Activated T-helper 2 cell treated with anti-CD3 and anti-CD28 coated beads, Interferon-gamma antibody, Interleukin-2, Interleukin-4, amounts not matched to agents 10 μg/mL and 5 μg/mL and 100 μg/mL, durations not matched to agents 14 hours and 24 hours and 36 hours (primary cell): ENCODE measurements at places on chromosomes 2 and 18. TPM values are rescaled to one million over a fixed set of nuclear protein-coding genes. Genes with fewer than 3 reads are reported as not detected.

DNA sequence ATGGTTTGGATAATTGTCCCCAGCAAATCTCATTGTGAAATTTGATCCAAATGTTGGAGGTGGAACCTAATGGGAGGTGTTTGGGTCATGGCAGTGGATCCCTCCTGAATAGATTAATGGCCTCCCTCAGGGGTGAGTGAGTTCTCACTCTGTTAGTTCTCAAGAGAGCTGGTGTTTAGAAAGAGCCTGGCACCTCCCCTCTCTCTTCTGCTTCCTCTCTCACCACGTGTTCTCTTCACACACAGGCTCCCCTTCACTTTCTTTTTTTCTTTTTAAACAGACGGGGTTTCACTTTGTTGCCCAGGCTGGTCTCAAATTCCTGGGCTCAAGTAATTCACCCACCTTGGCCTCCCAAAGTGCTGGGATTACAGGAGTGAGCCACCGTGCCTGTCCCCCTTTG, 111.6 kb upstream of the LTBP1 start:
- DNase-seq = no peak

DNA sequence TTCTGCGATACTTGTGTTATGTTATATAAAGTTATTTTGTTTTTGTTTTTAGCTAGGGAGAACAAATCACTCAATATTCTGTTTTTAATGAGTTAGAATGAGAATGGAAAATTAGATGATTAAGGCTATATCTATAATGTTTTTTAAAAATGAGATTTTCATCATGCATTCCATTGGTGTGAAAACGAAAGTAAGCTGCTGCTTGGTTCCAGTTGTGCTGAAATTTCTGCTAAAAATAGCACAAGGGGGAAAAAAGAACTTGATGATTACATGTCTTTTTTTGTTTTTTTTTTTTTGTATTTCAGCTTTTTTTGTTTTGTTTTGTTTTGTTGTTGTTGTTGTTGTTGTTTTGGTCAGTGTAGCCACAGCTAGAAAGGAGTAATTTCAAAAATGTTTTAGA, 242.6 kb upstream of the KCNJ3 start:
- no peak for DNase-seq

DNA sequence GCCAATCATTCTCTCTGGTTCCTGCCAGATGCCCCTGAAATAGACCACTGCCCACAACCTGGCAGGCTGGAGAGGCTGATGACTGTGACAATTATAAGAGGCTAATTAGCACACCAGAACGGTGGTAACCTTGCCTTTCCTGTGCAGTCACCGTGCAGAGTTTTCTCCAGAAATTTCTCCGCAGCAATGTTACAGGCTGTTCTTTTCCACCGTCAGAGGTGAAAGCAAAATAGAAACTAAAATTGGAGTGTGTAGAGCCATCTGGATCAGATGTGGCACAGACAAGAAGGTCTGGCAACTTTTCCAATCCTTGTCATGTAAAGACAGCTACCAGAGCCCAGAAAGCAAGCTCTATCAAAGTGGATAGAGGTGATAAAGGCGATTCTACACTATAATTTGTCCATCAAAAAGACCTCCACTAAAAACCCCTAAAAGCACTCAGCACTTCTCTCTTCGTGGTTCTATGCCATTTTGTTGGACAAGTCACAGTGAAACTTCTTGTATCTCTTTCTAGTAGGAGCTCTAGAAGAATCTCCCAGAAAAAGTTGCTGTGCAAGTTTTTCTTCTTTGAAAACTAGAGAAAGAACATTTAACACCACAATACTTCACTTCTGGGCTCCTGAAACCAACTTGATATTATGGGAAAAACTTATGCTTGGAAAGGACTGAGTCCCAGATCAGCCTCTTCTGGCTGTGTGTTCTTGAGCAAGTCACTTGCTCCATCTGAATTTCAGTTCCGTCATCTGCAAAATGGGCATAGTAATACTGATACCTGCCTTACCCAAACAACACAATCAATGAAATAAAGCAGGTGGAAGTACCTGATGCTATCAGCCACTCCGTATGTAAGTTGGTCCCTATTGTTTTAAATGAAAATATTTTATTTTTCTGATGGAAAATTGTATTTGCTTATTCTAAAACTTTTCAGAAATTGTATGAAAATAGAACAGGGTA, 295.6 kb upstream of the DLGAP1 start:
- DNase-seq = no peak

DNA sequence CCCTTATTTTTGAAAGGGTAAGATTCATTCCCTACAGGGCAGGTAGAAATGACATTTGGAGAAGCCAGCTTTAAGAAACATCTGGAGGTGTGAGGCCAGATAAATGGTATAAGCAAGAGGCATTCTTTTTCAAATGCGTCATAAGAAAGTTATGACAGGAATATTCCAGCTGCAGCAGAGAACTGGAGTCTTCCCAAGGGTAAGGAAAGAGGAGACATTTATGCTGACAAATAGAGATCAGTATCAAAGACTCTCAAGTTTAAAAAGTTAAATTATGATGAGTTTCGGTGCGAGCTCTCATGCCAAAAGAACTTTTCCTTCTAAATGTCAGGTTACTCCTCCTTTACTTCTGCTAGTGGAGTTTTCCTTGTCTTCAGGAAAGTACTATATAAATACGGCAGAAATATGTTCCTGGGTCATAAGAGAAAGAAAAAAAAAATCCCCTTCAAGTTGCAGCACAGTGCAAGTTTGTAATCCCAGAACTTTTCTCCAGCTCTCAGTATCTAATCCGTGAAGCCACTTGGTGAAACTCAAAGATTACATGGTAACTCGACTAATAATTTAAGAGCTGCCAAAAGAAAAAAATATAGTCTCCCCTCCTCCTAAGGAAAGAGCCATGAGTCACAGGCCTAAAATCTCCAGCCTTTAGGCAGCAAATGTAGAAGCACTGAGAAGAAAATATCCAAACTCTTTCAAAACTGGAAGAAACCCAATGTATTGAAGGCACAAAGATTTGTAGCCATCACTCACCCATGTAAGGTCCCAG, 428.1 kb downstream of the MEIS1 start:
- DNase-seq = no peak

Gene MOGAT1
- 0.18 TPM in 1 of 2 replicates, not detected in the other for total RNA-seq

- no peak for DNase-seq
Measured at GRCh38 chr18:23279931-23280330, 144.6 kb downstream of the CABLES1 start.

Gene TUBA4B
- not detected in 2 replicates for total RNA-seq

- no peak for DNase-seq
Measured at GRCh38 chr2:49004036-49004626, 150.2 kb downstream of the FSHR start.

Gene CASP10
- total RNA-seq = 14.3 and 17.3 TPM in 2 replicates

Gene SLC40A1
- total RNA-seq = 1.8 and 2.4 TPM in 2 replicates

Gene CHRNG
- not detected in 2 replicates for total RNA-seq

Gene ZNF521
- not detected in 2 replicates for total RNA-seq

Gene AOX1
- total RNA-seq = not detected in 2 replicates

DNA sequence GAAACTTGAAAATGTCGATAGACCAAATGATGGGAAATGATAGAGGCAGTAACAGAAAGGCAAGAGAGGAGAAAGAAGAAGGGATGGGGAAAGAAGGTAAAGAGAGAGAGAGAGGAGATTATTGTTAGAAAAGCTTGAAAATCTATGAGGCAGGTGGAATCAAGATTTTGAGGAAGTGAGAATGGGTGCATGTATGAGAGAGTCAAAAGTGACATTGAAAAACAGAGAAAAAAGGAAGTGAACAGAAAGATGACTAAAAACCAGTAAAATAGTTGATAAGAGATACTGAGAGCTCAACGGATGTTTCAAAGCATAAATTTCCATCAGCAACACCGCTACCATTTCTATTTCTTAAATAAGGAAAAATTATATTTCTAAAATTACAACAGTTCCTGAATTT, 327.4 kb upstream of the CWC22 start:
- no peak for DNase-seq

GRCh38 chr18:57077786-57078552, 68.9 kb upstream of the BOD1L2 start:
- DNase-seq = peak; percentile 36

GRCh38 chr18:62621546-62621945, 93.8 kb upstream of the PHLPP1 start:
- no peak for DNase-seq

DNA sequence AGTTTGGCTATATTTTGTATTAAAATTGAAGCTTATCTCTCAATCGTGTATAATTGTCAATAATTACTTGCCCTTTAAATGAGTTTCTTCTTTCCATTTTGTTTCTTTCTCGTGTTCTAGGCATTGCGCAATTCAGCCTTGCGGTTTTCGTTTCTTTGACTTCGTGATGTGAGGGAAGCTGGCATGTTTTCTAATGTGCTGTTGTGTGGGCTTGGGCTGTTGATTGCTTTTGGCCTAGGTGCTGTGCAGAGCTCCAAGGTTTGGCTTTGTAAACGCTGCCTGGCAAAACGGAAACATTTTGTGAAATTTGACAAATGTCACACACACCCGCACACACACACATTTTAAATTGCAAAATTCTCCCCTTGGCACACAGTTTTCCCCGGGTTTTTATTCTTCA, 242.6 kb upstream of the TCF4 start:
- DNase-seq = no peak

DNA sequence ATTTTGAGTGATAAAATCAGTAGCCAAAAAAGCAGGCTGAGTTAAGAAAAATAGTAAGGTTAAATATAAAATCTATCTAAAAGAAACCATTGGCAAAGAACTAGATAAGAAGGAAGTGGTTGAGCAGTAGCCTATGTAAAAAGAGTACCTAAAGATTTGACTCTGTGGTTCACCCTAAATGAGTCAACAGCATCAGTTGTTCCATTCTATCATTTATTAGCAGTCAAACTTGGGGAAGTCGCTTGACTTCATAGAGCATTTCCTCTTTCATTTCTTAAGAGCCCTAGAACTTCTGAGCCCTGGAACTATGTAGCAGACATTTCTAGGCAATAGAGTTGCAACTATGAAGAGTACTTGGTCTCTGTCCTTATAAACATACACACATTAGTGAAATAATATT, 381.7 kb downstream of the NUP35 start:
- DNase-seq = no peak

DNA sequence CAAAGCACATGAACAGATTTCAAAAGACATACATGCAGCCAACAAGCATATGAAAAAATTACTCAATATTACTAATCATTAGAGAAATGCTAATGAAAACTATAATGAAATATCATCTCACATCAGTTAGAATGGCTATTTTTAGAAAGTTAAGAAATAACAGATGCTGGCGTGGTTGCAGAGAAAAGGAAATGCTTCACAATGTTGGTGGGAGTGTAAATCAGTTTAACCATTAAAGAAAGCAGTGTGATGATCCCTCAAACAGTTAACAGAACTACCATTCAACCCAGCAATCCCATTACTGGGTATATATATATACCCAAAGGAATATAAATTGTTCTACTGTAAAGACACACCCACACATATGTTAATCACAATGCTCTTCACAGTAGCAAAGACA, 117.7 kb upstream of the SETBP1 start:
- DNase-seq = no peak

Gene IL36RN
- not detected in 2 replicates for total RNA-seq

Gene GALNT5
- total RNA-seq = not detected in 2 replicates

- no peak for DNase-seq
Measured at GRCh38 chr2:122927710-122928557, 1097.2 kb upstream of the CNTNAP5 start.

Gene EIF2AK2
- total RNA-seq = 30.6 and 30.8 TPM in 2 replicates

GRCh38 chr2:237432484-237433092, 18.6 kb upstream of the COL6A3 start:
- DNase-seq = peak; percentile 32

- DNase-seq = no peak
Measured at GRCh38 chr2:75570948-75571729, 10.4 kb upstream of the EVA1A start.

DNA sequence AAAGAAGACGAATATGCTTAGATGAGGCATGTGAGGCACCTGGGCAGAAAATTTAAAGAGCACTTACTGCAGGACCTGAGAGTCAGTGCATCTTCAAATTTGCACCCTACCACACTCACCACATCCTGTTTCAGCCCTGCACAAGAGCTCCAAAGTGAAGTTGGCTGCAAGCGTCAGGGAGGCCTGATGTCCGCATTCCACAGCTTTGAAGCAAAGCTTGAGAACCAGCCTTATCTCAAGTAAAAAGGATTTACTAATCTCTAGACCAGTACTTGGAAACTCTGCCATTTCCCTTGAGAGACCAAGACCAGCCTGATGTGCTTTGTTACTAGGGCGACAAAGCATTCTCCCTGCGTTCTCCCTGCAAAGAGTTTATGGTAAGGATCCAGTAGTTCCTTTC, 3.4 kb upstream of the ASNSD1 start:
- peak; percentile 65 for DNase-seq

Gene FER1L5
- total RNA-seq = not detected in 2 replicates

Gene C2orf78
- total RNA-seq = not detected in 2 replicates

GRCh38 chr2:19127616-19128015, 230.8 kb downstream of the OSR1 start:
- no peak for DNase-seq

Gene MAPRE3
- total RNA-seq = 1.8 and 2.2 TPM in 2 replicates

Gene VIT
- total RNA-seq = not detected in 2 replicates

Gene TMEM200C
- total RNA-seq = 0.02 TPM in 1 of 2 replicates, not detected in the other

- no peak for DNase-seq
Measured at GRCh38 chr18:22129778-22130177, 39.6 kb upstream of the GATA6 start.

Gene TNFRSF11A
- total RNA-seq = 38.2 and 43.0 TPM in 2 replicates

GRCh38 chr18:67634631-67635338, 118.3 kb upstream of the DSEL start:
- DNase-seq = no peak

GRCh38 chr2:649426-650342, 27.5 kb downstream of the TMEM18 start:
- DNase-seq = peak; percentile 6

DNA sequence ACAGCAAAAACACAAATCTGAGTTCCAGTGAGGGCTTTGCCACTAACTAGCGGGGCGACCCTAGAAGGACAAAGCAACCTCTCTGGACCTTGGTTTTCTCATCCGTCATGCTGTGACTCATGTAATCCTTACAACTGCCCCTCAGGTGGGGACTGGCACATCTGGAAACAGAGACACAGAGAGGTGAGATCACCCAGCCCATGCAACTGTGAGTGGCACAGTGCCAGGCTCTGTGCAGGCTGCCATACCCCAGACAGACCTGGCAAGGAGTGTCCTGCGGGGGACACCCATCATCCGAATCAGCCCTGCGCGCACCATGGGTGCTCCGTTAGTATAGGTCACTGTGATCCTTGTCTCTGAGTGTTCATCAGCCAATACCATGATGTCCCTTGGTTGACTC, 198.3 kb downstream of the SMAD7 start:
- no peak for DNase-seq

Gene REG3A
- total RNA-seq = not detected in 2 replicates

- peak; percentile 43 for DNase-seq
Measured at GRCh38 chr2:105235388-105236059, 6.0 kb upstream of the GPR45 start.

Gene HOXD13
- total RNA-seq = not detected in 2 replicates

Gene KCNG2
- total RNA-seq = not detected in 2 replicates

GRCh38 chr2:86787736-86788135, 3.0 kb downstream of the CD8A start:
- no peak for DNase-seq

GRCh38 chr2:113357071-113357470, 78.3 kb upstream of the PAX8 start:
- DNase-seq = no peak

Gene IKZF2
- 13.4 and 17.2 TPM in 2 replicates for total RNA-seq

Gene ANKRD62
- total RNA-seq = not detected in 2 replicates

GRCh38 chr18:37438417-37439180, 127.0 kb downstream of the CELF4 start:
- no peak for DNase-seq

Gene APOB
- total RNA-seq = not detected in 2 replicates

- no peak for DNase-seq
Measured at GRCh38 chr2:199744724-199745123, 106.3 kb downstream of the FTCDNL1 start.
